ENCODE measurements at places on chromosomes 16 and 17.

DNA sequence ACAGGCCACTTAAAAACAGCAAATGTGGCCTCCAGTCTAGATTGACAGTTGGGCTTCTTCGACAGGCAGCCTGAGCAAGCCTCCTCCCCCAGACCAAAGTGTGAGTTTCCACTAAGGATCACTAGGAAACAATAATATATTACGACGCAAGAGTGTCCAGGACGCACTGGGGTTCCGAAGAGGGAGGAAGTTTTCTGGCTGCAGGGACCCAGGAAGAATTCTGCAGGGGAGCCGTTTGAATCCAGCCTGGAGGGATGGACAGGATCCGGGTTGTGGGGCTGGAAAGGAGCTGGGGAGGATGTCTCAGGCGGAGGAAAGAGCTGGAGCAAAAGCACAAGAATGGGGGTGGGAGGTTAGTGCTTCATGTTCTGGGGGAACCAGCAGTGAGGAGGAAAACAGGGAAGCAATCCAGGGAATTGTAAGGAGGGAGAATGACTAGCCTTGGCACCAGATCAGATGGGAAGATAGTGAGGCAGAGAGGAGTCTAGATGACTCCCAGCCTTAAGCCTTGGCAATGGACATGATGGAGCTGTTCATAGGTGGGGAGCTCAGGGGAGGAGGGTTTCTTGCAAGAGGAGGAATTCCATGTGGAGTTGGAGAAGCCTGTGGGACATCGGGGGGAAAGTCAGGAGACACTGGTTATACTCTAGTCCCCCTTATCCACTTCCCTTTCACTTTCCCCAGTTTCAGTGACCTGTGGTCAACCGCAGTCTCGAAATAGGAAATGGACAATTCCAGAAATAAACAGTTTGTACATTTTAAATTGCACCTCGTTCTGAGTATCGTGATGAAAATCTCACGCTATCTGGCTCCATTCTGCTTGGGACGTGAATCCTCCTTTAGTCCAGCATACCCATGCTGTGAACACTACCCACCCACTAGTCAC, 26.6 kb downstream of the NGFR start:
- no peak for DNase-seq

DNA sequence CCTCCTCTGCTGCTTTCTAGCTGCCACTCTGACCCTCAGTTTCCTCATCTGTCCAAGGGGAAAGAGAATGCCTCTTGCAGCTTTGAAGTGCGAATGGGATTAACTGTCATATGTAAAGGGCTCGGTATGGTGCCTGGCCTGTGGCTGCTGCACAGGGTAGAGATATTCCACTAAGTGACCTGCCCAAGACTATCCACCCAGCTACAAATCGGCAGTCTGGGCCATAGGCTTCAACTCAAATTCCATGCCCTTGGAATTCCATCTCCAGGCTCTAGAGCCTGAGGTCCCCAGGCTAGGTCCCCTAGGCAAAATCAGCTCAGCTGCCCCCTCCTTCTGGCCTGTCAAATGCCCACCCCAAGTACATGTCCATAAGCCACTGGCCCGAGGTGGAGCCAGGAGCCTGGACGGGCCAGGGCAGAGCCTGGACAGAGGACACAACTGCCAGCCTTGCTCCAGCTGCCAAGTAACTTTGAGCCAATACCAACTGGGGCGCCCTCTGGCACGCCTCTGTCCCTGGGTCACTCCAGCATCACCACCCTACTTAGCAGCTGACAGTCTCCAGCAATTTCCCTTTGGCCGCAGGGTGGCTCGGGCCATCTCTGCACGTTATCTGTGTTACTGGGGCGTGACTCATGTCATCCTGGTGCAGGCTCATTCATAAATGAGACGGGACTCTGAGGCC, 57.2 kb downstream of the SDK2 start:
- no peak for DNase-seq

- DNase-seq: no peak
Measured at GRCh38 chr16:1751946-1752345, 19.4 kb downstream of the NME3 start.

GRCh38 chr16:22373662-22374310, 633 bp downstream of the CDR2 start:
- DNase-seq: no peak

DNA sequence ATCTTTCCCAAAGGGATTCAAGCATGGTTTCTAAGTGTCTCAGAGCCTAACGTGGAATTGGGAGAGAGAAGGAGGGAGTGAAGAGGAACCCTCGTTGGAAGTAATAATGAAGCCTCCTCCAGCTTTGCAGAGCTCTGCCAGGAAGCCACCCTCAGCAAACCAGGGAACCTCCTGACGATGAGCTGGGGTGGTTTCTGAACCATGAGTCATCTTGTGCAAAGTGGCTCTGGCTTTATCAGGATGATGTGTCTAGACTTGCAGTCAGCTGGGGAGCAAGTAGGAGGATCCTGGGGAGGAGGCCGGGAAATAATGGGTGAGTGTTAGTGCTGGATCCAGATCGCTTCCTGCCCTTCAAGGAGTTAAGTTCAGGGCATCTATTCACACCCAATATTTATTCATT, 191.7 kb upstream of the RBFOX1 start:
- no peak for DNase-seq

DNA sequence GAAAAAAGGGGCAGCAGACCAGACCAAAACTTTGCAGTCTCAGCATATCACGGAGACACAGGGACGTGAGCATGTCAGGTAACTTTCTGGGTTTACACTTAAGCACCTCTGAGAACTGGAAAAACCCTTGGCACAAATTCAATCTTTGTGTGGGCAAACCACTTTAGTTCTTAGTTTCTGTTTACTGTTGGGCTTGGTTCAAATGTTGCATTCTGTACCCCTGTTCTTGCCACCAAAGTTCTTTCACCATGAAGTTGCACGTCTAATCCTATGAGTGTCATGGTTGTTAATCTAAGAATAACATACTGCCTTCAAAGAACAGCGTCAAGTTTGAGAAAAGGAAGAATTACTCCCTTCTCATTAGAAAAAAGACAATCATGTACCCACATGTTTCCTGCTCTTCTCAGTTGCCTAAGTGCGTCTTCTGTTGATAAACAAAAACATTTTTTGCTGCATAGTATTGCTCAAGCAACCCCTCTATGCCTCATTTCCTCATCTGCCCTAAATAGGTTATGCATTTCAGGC, 11.6 kb downstream of the KRT33A start:
- DNase-seq: no peak

DNA sequence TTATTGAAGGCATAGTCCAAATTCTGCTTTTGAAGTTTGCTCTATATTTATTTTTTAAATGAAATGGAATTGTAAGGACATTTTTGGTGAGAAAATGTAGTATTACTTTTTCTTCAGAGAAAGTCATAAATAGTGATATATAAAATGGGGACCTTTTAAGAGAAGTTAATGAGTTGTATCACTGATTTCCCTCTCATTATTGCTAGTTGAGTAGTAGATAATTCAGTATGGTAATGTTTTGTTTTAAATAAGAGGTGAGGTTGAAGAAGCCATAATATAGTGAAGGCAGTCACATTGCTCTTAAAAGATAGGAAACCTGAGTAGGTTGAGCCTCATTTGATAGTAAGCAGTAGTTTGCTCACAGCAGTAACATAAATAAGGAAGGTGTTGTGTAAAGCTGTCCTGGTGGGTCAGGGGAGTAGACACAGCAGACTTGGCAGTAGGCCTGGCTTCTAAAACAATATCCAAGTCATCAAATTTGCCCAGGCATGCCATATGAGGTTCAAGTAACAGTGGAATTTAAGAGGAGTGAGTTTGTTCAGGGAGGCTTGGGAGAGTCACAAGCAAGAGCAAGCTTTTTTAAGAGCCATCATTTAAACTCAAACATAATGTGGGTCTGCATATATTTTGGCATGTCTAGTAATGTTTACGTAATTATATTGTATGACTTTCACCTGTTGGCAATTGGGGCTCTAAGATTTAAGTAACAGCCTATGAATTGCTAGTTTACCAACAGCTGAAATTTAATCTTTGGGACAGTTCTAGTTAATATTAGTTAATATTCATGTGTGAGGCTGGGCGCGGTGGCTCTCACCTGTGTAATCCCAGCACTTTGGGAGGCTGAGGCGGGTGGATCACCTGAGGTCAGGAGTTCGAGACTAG, 6.5 kb downstream of the NFATC3 start:
- no peak for DNase-seq

- DNase-seq: no peak
Measured at GRCh38 chr17:82943751-82944150, 103.9 kb upstream of the ZNF750 start.

GRCh38 chr17:74107107-74107506, 96.4 kb upstream of the RPL38 start:
- DNase-seq: no peak

GRCh38 chr17:64639516-64639915, 22.6 kb downstream of the SMURF2 start:
- DNase-seq: no peak

DNA sequence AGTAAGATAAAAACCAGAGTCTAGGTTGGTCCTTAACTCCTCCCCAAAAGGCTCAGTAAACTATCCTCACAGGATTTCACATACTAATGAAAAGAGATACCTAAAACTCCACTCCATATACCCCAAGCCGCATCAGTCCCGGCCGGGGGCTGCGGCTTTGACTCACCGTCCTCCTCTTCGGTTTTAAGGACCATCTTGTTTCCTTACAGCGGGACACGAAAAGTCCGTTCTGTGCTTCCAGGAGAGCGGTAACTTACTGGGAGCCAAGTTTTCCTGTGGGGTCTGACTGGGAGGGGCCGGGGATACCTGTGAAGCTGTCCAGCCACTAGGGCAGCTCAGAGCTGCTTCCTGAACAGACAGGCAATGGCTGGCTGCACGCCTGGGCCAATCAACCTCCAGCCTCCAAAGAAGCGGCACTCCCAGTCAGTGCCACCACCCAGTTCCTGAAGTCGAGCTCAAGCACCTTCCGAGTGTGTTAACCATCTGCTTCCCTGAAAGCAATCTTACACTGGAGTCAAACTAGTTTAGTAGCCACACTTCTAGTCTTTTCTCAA, 45.5 kb downstream of the CYTH1 start:
- no peak for DNase-seq

GRCh38 chr16:26598061-26598460, 468.7 kb upstream of the C16orf82 start:
- no peak for DNase-seq

DNA sequence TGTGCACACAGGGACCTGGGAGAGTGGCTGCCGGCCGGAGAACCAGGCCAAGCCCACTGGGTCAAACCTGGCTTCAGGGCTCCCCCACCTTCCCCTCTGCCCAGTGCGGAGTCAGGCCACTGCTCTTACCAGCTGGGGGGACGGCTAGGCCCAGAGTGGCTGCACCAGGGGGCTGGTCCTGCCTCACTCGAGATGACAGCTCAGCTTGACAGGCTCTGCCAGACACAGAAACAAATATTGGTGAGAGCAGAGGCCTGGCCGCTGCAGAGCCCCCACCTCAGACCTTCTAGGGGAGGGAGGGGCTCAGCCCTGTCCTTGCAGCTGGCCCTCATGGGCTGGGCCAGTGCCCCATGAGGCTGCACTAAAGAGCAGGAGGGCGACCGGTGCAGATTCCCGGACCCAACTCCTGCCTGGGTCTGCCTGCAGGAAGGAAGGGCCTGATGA, 4.5 kb downstream of the NUDT16L1 start:
- no peak for DNase-seq

- DNase-seq: no peak
Measured at GRCh38 chr16:56389554-56389953, 35.8 kb downstream of the AMFR start.

GRCh38 chr17:40937384-40937819, at the start of gene KRT23:
TSS of gene KRT23 (minus strand) at chr17:40937646. CDS start at chr17:40936603, 1,043 bp downstream.
- no peak for DNase-seq

- DNase-seq: no peak
Measured at GRCh38 chr17:67047382-67047781, 3.0 kb downstream of the CACNG1 start.

GRCh38 chr16:74275711-74276110, 20.9 kb upstream of the PSMD7 start:
- DNase-seq: no peak

DNA sequence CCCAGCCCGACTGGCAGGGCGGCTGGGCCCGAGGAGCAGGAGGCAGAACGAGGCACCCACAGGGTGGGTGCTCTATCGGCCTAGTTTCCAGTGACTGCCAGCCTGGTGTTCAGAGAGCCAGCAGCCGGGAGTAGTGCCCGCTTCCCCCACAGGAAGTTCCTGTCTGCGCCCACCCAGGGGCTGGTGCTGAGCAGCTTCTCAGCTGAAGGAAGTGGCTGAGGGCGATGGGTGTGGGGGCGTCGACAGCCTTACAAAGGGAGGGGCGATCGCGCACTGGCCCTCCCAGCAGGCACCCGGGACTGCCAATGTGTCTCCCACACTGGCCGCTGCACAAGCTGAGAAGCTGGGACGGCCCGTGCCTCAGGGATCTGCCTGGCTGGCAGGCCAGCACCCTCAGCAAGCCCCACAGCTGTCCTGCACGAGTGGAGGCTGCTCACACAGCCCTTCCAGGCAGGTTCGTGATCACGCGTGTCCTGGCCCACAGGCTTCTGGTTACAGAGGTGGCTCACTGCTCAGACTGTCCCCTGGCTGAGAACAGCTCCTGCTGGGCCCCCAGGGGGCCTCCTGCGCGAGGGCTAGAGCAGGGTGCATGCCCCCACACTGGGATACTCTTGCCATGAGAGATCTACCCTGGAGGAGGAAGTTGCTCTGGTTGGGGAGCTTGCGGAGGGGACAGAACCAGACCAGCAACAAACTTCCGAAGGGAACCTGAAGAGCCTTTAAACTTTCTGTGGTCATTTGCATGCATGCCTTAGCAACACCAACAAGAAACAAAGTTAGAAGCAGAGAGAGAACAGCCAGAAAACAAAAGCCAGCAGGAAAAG, 2.5 kb downstream of the RNF166 start:
- DNase-seq: peak; percentile 90

GRCh38 chr16:11205754-11206581, 50.0 kb downstream of the SOCS1 start:
- DNase-seq: no peak

DNA sequence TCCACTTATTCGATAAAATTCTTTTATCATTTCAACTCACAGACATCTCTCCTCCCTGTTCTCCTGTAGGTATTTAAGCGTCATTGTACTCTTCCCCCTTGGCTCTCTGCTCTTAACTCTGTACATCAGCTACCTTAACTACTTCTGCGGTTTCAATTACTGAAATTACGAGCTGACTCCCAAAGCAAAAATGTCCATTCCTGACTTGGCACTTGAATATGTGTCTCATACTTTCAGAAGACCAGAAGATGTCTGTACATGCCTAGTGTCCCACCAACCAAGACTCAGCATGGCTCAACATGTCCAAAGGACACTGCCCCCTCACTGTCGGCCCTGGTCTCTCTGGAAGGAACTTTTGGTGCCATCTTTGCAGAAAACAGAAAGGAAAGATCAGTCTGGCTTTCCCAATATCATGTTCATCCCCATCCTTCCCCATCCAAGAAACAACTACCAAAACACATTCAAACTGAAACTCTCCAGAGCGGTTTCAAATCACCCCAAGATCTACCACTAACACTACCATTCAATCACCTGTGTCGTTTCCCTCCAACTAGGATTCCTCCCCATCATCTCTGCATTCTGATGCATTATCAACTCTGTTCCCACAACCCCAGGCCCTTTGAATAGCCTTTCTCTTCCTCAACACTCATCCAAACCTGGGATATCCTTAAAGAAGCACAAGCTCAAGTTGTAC, 74.9 kb downstream of the ZFHX3 start:
- DNase-seq: no peak
